EL (cell line): ENCODE measurements at places on chromosomes 2 and 18.
A peak's percentile ranks its signal among the peaks of the same experiment; 100 is the strongest.

DNA sequence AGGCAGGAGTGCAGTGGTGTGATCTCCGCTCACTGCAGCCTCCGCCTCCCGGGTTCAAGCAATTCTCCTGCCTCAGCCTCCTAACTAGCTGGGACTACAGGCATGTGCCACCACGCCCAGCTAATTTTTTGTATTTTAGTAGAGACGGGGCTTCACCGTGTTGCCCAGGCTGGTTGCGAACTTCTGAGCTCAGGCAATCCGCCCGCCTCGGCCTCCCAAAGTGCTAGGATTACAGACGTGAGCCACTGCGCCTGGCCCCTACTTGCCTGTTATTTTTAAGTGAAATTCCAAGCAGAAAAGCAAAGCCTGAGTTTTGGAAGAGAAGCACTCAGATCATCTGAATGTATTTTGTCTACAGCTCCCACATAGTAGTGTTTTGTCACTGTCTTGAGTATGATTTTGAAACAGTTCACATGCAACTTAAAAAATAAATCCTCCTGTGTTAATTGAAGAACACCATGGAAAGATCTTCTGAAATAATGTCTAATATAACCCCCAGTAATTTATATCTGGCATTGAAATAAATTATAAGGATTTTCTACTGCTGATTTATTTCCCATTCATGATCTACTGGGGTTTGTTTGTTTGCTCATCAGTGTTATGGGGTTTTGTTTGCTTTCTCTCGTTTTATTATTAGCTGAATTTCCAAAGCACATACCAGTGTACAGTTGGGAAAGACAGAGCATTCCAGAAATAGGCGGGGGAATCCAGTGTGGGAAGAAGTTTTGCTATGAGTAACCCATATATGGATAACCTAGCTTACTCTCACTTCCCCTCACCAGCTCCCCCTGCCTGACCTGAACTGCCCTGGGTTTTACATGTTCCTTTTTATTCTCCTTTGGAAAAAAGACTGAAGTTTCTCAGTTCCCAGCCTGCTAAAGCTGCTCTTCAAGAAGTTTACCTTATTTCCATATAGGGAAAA lies 80.1 kb upstream of the MAP3K20 start:
- peak; percentile 88 for DNase-seq

- no peak for DNase-seq
Observed at GRCh38 chr2:133158442-133158841, 409.8 kb downstream of the NCKAP5 start.

DNA sequence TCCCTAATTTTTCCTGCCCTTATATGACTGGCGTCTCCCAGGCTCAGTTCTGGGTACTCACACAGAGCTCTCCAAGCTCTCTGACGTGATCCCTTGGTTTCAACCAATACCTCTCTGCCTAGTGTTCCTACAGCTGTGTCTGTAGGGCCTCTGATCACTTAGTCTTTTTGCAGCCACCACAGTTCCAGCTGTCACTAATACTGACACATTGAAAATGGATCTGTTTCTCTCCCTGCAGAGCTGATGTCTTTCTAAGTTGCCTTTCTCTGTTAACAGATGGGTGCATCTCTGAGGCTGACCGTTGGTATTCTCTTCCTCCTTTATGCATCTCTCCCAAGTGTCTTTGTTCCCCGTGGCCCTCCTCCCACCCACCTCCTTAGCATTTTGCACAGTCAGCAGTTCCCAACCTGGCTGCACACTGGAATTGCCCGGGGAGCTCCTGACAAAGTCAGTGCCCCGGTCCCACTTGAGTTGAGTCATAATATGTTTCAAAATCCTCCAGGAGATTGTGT lies 62.5 kb downstream of the CERS6 start:
- DNase-seq, result peak; percentile 24

DNA sequence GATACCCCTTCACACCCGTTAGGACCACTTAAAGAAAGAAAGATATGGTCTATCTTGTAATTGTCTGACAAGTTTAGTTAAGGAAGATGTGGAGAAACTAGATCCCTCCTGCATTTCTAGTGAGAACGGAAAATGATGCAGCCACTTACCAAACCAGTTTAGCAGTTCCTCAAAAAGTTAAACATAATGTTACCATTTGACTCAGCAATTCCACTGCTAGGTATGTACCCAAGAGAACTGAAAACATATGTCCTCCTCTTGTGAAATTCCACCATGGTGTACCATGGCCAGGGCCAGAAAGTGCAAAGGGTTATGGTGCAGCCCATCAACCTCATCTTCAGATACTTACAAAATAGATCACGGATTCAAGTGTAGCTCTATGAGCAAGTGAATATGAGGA lies 79.0 kb upstream of the ID2 start:
- DNase-seq, result no peak
